ENCODE measurements at places on chromosomes 16 and 17.

DNA sequence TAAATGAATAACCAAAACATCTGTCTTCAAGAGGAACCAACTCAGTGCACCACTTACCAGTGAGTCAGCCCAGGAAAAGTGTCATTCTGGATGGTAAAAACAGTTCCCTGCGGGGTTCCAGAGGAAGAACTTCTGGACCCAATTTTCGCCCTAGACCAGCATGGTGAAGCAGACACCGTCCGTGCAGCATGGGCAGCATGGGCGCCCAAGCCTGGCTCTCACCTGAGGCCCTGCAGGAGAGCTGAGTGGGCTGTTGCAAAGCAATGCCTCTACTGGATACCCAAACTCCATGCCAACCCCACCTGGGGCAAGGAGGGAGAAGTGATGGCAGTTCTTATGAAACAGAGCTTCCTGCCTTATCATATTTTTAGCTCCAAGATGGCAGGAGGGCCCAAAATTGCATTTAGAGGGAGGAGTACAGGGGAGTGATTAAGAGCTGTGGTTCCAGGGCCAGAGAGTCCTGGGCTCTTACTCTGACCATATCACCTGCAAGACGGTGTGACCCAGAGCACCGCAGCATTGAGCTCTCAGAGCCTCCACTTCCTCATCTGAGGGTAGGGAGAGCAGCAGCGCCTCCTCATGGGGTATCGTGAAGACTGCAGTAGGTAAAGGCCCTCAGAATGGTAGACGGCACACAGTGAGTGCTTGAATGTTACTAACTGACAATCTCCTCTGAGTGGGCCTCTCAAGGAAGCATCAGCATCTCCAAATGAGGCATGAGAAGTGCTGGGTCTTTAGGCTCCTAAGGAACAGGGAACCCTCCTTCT, 16.6 kb upstream of the INPP5K start:
- peak; percentile 61 for DNase-seq

- no peak for DNase-seq
Measured at GRCh38 chr17:2319051-2319450, 15.3 kb downstream of the SRR start.

GRCh38 chr17:77540975-77541374, 400.2 kb downstream of the SEC14L1 start:
- no peak for DNase-seq

GRCh38 chr17:66930933-66931332, 33.6 kb upstream of the CACNG4 start:
- peak; percentile 5 for DNase-seq

DNA sequence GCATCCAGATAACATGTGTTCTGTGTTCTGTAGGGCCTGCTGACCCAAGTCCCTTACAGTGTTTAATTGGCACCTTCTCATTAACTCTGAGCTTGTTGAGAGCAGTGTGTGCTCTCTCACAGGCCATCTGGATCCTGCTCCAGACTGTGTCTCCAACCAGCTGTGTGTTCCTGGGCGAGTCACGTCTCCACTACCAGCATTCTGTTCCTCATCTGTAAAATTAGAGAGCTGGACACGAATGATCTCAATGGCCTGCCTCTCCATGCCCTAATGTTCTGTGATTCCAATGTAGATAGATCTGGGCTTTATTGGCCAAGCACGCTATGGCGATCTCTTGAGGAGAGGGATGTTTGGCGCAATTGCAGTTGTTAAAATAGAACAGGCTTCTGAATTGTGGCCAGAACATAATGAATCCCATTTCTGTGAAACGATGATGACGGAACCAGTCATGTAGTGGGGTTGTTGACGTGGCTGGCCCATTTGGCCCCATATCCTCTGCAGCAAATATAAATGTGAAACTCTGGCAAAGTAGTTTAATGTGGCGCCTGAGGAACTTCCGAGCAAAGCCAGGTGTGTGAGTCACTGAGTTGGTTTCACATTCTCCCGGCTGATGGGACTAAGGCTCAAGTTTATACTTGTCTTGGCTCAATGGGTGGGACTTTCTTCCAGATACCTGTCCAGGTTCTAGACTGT, 22.2 kb downstream of the TBX4 start:
- DNase-seq, result no peak

Data from erythroblast (primary cell).